GM20000 (cell line): ENCODE measurements at places on chromosomes 2 and 18.

GRCh38 chr2:218799990-218800389 lies 18.0 kb downstream of the CYP27A1 start:
- DNase-seq: no peak

DNA sequence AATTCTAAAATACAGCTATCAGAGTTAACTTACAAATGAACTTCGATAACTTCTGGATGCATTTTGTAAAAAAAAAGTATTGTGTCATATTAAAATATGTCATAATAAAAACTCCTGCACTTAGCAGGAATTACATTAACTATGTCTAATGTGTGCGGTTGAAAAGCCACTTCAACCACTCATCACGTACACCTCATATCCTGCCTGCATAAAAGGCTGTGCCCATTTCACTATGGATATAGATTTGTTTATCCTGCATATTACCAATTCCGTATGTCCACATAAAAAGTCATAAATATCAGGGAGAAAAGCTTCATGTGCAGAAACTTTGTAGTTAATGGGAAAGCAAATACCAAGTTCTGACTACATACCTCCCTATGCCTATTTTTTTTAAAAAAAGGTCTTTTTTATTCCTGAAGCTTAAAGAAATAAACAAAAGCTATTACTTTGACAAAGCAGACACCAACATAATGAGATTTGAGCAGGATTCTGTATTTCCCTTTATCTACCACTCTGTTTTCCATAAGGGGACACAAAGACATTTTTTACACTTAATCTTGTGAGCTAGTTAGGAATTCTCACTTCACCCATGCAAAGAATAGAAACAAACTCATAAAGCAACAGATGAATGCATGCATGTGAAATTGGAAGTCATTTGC lies 96.1 kb downstream of the PPP1R1C start:
- DNase-seq: no peak

DNA sequence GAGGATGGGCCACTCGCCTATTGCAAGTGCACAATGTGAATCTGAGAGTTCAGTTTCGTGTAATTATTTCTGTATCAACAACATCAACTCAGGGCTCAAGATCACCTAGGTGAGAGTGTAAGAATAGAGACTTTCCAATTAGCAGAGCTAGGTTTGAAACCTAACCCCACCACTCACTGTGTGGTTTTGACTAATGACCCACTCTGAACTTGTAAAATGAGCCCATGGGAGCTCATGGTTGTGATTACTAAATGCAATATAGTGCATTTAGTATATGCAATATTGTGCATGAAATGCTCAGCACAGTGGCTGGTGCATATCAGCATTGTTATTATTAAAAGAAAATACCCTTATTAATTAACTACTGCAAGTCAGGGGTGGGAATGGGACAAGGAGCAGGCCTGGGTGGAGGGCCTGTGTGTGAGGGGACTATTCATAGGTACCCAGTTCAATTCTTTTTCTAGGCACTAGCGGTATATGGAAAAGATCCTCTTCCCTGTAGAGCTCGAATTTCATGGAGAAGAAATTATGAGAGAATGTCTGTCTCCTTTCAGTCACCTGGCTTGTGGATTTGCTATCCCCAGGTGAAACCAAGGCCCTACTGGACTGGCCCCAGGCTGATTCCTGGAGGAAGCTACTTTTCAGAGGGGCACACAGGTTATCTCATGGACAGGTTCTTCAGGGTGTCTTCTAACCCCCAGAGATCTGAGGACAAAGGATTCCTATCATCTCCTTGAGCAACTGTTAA lies 169.5 kb downstream of the GFPT1 start:
- no peak for DNase-seq

DNA sequence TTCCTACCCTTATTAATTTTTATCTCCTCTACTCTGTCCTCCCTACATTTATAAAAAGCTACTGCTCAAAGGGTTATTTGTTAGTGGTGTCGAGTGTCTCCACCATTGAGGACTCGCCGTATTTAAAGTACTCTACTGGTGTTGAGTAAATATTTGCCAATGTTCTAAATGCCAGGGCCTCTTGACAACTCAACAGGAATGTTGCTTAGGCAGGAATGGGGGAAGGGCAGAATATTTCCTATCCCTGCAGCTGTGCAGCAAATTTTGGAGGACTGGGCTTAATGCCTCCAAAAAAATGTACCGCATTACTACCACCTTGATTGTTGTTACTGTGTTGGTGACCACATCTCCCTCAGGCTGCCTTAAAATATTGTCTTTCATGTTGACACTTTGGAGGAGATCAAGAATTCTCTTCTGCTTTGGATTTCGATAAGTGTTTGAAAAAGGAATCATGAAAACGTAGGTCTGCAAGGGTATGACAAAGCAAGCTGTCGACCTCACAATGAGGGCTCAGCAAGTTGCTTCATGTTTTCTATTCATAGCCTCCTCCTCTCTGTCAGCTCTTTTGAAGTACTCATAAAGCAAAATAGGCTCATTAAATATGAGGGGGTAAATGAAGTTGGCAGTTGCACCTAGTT lies 84.3 kb downstream of the EFEMP1 start:
- no peak for DNase-seq

DNA sequence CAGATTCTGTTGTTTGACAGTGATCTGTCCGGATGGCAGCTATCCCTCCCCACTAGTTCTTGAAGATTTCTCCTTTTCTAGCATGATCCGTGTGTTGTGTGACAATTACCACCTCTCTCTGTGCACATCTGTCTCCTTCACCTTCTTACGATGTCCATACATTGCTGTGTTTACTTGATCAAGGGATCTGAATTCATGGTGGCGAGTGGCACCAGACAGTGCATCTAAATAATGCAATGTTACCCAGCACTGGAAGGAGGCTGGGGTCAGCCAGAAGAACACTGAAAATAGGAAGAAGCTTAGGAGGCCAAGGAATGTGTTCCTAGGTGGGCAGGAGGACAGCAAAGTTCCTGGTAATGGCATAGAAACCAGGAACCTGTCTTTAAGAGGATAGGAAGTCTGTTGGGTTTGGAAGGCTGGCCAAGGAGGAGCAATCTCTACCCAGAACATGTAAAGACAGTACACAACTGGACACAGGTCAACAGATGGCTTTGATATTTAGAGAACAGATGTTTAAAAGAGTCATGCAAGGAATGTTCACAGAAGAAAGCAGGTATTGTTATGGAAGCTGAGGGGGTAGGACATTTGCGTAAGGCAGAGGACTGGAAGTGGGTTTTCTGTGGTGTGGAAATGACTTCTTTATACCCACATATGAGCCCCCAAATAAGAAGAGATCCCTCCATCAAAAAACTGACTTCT lies 126.4 kb downstream of the HRH4 start:
- no peak for DNase-seq

- DNase-seq: no peak
Observed at GRCh38 chr2:147150241-147150635, 694.6 kb upstream of the ACVR2A start.

GRCh38 chr2:228378233-228378632 lies 196.7 kb upstream of the SPHKAP start:
- no peak for DNase-seq

- DNase-seq: no peak
Observed at GRCh38 chr2:12119841-12120240, 373.4 kb downstream of the LPIN1 start.

GRCh38 chr2:196181484-196181883 lies 10.1 kb upstream of the STK17B start:
- DNase-seq: no peak

DNA sequence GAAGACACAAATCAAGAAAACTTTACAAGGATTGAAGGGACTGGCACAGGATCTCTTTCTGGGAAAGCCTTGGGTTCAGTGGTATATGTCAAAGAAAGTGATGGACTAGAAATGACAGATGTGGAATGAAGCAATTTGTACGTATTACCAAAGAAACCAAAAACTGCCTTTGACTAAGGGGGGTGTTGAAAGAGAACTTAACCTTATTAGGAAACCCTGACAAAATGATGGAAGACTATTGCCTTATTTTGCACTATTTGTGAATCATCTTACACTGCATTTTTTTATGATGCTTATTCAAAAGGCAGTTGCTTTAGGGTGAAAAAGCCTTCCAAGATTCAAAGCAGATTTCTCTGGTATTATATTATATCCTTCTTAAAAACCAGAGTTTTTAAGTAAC lies 4.0 kb downstream of the TSGA10 start:
- DNase-seq: no peak

GRCh38 chr2:176614049-176614448 lies 344.8 kb downstream of the MTX2 start:
- no peak for DNase-seq

DNA sequence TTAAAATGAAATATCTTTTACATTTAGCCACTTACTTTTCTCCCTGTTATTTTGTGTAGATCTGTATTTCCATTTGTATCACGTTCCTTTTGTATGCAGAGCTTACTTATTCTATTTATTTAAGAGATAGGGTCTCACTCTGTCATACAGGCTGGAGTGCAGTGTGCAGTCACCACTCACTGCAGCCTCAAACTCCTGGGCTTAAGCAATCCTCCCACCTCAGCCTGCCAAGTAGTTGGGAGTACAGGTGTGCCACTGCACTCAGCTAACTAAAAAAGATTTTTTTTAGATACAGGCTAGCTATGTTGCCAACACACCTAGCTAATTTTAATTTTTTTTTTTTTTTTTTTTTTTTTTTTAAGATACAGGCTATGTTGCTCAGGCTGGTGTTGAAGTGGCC lies 10.9 kb downstream of the PTPN18 start:
- no peak for DNase-seq

DNA sequence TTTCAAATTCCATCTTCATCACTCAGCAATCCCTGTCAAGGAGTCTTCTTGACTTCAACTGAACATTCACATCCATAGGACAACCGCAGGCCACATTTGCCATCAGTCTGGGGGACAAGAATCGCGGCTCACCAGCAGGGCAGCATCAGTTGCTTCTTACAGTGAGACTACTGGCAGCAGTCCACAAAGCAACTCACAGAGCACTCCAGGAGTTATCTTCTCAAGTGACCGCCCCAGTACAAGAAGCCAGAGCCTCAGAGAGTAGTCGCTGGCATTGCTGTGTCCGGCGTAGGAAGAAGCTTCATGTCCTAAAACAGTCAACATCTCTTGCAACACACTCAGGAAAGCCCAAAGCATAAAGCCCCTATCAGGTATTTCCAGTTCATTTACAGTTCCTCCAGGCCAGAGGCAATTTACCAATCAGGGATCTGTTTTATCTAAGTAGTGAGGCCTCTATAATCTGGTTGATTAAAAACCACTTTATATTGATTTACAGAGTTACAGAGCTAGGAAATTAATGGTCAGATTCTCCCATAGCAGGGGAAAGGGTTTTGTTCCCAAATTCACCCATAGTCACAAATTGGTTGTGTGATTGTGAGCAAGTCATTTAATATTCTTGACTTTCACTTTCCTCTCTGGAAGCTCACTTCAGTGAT lies 177.3 kb downstream of the NBAS start:
- DNase-seq: no peak

GRCh38 chr2:32719430-32719829 lies 91.6 kb downstream of the TTC27 start:
- no peak for DNase-seq

GRCh38 chr18:58624011-58624410 lies 4.9 kb downstream of the ALPK2 start:
- DNase-seq: no peak

- DNase-seq: no peak
Observed at GRCh38 chr2:149009576-149010461, 28.7 kb upstream of the LYPD6B start.

DNA sequence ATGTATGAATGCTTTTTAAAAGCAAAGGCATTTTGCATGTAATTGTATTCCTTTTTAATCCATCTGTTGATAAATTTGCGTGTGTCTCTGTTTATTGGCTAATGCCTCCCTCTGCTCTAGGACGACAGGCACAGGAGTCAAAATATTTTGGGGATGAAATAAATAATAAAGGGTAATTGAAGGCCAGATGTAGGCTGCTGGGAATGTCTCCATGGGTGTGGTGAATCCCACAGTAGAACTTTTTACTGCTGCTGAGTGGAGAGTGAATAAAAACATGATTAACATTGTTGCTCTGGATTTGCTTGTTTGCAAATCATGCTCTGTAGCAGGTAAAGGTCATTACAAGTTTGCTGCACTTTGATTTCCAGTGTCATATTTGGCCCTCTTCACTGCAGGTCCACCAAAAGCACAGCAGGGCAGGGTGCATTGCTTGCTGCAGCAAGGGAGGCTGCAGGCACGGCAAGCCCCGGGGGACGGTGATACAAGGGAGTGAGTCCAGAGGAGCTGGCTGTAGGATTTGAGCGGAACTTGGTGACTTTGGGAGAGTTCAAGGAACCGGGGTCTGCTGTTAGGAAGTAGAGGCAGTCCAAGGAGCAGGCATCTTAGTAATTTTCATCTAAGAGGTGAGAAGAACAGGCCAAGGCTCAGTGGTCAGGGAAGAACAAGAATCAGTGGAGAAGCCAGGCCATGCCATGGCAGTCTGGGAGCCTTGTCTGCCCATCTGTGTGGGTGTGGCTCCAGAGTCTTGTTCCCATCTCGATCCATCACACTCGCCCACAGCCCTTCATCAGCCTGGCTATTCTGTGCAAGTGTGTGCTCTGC lies 201.5 kb upstream of the RAB6C start:
- DNase-seq: no peak

GRCh38 chr2:58194458-58194857 lies 46.7 kb downstream of the FANCL start:
- no peak for DNase-seq

- DNase-seq: no peak
Observed at GRCh38 chr2:205367331-205367935, 314.9 kb upstream of the NRP2 start.

DNA sequence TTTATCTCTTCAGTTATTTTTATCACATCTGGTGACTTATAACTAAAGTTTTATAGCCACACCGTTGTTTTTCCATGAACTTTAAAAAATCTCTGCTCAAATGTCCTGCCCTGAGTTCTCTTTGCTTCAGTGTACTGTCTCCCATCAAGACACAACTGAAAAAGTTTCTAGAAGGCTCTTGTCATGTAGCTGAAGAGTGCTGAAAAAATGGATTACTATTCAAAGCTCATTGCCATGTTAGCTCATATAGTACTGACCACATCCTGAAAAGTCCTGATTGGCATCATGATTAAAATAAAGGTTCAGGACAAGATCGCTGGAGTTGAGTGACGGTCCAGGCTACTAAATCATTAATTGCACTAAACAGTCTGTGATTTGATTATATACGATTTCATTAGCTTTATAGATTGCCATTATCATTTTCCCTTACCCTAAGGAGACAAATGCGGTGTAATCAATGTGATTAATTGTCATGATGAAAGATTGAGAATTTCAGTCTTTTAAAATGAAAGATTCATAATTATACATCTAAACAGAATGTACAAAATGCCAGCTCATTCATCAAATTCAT lies 62.2 kb downstream of the MFSD6 start:
- DNase-seq: no peak

GRCh38 chr2:145654746-145655145 lies 1134.8 kb upstream of the ZEB2 start:
- no peak for DNase-seq
